ENCODE measurements at places on chromosomes 16 and 17.

DNA sequence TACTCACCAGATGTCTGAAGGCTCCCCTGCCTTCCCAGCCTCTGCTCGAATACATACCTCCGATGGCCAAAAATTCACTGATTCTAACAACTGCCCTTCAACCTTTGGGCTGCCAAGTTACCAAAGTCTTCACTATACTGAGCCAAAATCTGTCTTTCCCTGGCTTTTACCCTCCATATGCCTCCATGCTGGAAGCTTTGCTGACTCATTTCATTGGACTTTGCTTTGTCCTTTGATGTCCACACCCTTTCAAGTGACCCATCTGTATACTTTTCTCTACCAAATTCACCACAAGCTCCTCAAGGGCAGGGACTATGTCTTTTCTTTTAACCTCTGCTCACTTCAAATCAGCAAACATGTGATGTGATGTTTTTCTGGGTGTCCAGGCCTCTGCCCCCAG, 21.0 kb upstream of the MTMR4 start:
- no peak for DNase-seq

DNA sequence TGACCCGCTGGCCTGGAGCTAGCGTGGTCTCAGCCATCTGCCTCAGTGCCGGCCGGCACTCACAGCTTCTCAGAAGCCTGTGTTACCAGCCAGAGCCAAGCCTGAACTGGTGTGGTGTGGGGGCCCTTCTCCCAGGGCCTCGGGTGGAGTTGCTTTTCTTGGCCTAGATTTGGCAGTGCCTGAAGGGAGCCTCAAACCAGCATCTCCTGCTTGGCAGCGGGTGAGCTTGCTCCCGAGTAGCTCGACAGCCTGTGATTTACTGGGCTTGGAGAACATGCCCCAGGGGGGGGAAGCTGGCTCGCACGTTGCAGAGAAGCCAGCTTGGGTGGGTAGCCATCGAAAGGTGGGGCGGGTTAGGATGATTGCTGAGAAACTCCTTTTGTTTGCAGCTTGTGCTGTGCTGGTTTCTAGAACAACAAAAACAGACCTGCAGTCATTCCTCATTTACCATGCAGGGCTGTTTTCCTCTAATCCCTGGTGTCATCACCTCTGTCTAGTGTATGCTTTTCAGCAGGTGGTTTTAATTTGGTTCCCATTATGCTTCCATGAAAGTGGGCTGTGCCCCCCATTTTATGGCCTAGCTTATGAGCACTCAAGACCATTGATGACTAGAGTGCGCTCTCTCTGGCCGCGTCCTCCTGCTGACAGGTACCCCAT, 42.2 kb downstream of the TBCD start:
- no peak for DNase-seq

DNA sequence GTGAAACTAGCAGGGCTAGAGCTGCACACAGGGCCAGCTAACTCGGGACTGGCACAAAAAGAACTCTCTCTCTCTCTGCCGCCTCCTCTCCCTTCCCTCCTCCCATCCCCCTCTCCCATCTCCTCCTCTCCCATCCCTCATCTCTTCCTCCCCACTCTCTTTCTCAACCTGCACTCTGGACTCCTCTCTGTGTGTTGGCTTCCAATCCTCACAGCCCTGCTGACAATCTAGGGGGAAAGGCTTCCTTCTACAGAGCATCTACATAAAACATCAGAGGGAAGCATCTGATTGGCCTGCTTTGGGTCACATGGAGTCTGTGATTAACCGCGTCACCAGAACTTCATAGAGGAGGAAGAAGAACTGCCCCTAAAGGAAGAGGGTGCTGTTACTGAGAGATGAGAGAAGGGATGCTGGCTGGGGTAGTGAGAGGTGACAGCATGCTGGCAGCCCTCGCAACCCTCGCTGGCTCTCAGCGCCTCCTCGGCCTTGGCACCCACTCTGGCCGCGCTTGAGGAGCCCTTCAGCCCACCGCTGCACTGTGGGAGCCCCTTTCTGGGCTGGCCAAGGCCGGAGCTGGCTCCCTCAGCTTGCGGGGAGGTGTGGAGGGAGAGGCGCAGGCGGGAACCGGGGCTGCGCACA, 12.8 kb upstream of the ZFP90 start:
- no peak for DNase-seq

DNA sequence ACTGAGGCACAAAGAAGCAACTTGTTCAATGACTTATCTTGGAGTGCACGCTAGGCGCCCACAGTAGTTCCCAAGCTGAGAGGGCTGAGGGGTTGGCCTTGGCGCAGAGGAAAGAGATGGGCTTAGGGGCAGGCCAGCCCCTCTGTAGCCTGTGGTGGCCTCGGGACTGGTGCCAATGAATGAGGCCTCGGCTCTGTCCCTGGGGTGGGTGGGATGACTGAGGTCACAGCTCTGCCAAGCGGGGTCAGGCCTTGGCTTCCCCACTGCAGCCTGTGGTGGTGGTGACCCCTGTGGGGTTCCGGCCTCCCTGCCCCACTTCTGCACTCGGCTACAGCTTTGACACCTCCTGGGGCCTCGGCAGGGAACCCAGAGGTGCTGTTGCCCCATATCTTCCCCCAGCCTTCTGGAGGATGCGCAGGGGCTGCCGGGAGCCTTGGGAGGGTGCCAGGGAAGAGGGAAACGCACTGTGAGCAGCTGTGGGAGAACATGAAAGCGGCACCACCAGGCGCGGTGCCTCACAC, 46.0 kb downstream of the BEAN1 start:
- no peak for DNase-seq

- no peak for DNase-seq
Measured at GRCh38 chr17:64936117-64936516, 16.8 kb upstream of the LRRC37A3 start.

DNA sequence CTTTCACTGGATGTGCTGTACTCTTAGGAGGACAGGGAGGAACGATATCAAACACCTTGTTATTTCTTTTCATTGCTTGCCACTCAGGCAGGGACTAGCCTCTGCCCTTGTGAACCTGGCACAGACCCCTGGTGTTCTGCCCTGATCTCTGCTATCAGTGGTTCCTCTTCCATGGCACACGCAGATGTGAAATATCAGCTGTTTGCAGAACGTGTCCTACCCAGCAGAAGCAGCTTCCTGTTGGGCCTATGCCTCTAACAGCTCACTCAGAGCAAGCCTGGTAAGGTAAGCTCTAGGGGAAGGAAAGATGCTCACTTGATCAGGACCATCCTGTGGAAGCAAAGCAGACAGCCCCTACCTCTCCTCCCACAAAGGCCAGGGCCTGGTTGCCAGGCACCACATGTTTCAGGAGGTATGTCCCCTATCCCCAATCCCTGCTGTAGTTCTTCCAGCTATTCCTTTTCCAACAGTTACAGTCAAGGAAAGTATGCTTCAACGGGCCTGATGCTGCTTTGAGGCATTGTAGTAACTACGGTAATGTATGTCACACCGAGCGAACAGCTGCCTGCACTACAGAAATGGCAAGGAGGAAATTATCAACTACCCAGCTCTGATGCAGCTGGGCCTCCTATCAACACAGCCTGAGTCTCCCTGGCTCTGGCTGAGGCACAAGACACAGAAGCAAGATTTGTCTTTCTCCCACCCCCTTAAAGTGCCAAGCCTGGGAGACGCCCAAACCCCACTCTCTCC, 41.3 kb upstream of the GFOD2 start:
- DNase-seq: no peak

DNA sequence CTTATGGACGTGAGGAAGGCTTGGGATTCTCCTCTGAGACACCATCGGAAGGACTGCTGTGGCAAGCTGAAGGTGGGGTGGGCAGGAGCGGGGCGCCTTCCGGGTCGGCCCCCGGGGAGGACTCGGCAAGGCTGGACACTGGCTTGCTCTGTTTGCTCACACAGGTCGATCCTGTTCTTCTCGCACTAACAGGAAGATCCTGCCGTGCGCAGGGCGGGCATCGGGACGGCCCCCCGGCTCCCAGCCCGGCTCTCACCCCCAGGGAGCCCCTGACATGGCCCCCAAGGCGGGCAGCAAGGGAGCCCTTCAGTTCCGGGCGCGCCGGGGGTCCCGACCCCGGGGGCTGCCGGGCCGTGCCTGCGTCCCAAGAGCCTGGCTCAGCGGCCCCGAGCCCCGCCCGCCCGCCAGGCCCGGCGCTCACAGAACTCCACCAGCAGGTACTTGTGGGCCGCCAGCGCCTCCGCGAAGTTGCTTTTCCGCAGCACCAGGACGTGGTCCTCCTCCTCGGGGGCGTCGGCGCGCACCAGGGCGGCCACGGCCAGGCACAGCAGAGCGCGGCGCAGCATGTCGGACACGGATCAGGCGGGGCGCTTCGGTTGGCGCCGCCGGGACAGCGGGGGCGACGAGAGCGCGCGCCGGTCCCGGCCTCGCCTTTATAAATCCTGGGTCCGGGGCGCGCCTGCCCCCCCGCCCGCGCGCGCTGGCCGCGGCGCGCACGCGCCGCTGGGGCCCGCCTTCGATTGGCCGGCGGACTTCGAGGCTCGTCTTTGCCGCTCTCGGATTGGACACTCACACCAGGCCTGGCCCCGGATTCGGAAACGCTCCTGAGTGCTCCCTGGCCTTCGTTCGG, at the start of gene P4HB:
P4HB (minus strand) TSS at position 630 of the 850 bp plus-strand sequence; CDS start at position 566, 64 bp downstream.
- DNase-seq: peak; percentile 95

DNA sequence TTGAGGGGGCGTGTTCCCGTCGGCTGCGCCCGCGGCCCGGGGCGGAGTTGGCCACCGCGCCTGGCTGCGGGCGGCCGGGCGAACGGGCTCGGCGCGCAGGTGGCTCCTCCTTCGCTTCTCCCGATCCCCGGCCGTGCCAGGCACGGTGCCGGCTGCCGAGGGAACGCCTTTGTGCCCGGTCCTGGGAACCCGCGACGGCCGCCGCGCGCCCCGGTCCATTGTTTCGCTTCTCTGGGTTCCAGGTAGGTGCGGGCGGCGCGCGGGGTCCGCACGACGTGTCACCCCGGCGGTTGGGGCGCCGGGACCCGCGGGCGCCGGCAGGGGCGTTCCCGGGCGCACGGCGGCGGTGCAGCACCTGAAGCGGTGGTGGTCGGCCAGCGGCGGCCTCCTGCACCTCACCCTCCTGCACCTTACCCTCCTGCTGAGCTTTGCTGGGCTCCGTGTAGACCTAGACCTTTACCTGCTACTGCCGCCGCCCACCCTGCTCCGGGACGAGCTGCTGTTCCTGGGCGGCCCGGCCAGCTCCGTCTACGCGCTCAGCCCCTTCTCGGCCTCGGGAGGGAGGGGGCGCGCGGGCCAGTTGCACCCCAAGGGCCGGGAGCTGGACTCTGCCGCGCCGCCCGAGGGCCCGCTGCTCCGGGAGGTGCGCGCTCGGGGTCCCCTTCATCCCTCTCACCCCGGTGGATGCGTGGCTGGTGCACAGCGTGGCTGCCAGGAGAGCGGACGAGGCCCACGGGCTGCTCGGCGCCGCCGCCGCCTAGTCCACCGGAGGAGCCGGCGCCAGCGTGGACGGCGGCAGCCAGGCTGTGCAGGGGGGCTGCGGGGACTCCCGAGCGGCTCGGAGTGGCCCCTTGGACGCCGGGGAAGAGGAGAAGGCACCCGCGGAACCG, 99.9 kb downstream of the EFCAB13 start:
- DNase-seq: no peak
